ENCODE measurements at places on chromosomes 3 and 15. TPM values are rescaled to one million over a fixed set of nuclear protein-coding genes. Genes with fewer than 3 reads are reported as not detected.
A peak's percentile ranks its signal among the peaks of the same experiment; 100 is the strongest.

- no peak for DNase-seq
Measured at GRCh38 chr3:100506355-100506754, 13.9 kb downstream of the TMEM45A start.

DNA sequence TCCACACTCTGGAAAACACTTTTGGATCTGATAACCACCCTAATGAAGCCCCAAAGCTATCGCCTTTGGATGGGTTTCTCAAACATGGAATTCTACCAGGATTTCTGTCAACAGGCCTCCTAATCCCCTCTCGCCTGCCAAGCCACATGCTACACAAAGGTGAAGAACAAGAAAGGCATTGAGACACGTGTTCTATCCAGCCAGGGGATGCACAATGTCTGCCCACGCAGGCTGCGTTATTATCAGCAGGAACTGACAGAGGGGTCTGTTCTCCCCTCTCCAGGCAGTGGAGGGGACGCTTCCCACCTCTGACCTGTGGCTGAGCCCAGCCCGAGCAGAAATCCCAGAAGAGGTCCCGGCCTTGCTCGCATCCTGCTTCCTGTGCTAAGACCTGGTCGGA lies 45.4 kb upstream of the THBS1 start:
- no peak for DNase-seq

- DNase-seq: no peak
Measured at GRCh38 chr15:79282371-79283251, at the start of gene ANKRD34C. Gene ANKRD34C, plus strand, starts transcription at chr15:79282722. Its CDS starts 10,563 bp downstream, at chr15:79293285.

Gene CIB2
- 6.2 TPM for total RNA-seq

Gene CILP
- total RNA-seq: not detected

DNA sequence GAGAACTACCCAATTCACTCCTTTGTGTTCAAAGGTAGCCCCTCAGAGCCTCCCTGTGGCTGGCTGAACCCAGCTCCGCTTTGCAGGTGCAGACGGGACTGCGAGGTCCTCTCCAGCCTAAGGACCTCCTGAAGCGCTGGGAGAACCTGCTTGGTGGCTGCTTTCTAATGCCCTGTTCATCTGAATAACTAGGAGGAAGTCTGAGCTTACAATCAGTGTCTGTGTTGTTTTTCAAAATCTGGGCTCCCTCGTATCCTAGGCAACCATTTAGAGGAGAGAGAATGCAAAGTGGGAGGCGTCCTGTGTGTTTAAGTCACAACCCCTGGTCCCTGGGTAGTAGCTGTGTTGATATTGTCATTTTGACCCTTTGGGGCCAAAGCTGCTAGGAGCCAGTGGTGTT lies 99.9 kb downstream of the GABRG3 start:
- DNase-seq: no peak

Gene MED12L
- total RNA-seq: 0.12 TPM

Gene GPD1L
- total RNA-seq: 12.7 TPM

Gene XCR1
- total RNA-seq: not detected

Gene NAALADL2
- 0.78 TPM for total RNA-seq

GRCh38 chr3:127718916-127719290 lies 46.2 kb downstream of the ABTB1 start:
- no peak for DNase-seq

Gene CIDEC
- not detected for total RNA-seq

- DNase-seq: no peak
Measured at GRCh38 chr3:155194973-155195957, 98.2 kb downstream of the STRIT1 start.

- DNase-seq: peak; percentile 43
Measured at GRCh38 chr15:98503970-98504369, 144.4 kb upstream of the IGF1R start.

Gene EIF4G1
- total RNA-seq: 164 TPM

GRCh38 chr3:65614585-65614984 lies 424.1 kb downstream of the MAGI1 start:
- no peak for DNase-seq

GRCh38 chr3:51966922-51967383 lies 301 bp downstream of the PCBP4 start:
- DNase-seq: no peak

- DNase-seq: no peak
Measured at GRCh38 chr3:133123636-133124035, 85.4 kb downstream of the TMEM108 start.

Gene VPS33B
- 12.3 TPM for total RNA-seq

DNA sequence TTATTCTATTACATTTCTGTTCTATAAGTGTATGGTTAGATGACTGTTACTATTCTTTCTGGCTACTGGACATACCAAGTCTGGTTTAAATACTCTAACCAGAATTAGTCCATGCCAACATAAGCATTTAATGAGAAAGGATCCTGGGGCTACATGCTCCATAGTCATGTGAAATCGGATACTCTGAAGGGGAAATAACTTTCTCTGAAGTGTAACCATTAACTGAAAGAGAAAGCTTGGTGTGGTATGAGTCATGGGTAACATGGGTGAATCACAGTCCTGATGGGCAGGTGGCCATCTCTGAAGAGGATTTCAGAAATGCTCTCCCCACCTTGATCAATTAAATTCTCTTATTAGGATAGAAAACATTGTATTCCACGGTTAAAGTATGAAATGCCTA lies 69.4 kb downstream of the FHIT start:
- peak; percentile 95 for DNase-seq

- no peak for DNase-seq
Measured at GRCh38 chr15:63519548-63520178, 15.3 kb downstream of the USP3 start.

DNA sequence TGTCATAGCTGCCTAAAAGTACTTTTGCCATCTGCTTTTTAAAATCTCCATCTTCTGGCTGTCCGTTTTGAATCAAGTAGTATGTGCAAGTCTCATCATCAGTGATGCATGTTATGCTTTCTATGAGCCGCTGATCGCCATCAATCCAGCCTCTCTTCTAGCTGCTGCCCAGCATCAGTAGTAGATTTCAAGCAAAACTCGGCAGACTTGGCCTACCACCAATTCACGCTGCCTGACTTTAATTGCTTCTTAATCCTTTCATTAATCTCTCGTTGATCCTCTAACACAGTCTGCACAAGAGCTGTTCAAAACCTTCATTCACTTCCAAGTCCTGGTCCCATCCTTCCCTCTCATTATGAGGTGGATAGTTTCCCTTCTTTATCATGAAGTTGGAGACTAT lies 104.9 kb downstream of the NSUN3 start:
- DNase-seq: no peak

DNA sequence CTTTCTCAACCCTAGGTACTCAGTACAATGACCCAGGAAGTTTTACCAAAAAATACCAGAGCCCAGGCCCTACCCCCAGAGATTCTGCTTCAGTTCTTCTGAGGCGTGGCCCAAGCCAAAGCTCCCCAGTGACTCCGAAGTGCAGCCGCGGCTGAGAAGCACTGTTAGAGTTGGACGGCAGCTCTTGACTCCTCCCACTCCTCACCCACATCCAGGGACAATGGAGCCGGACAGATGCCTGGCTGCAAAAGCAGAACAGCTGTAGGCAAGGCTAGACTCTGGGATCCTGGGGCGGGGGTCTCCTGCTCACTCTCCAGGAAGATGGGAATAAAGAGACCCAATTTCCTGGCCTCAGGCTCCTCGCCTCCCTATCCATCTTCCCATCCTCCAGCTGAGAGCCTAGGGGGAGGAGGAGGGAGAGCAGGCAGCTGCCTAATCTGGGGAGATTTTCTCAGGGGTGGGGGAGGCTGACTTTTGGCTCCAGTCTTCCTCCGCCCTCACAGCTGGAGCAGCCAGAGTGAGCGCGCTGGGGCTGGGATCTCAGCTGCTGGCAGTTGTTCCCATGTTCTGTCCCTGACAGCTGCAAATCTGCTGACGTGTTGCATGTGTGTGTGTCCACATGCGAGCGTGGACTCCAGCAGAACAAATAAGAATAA lies 223.8 kb downstream of the OPA1 start:
- no peak for DNase-seq

DNA sequence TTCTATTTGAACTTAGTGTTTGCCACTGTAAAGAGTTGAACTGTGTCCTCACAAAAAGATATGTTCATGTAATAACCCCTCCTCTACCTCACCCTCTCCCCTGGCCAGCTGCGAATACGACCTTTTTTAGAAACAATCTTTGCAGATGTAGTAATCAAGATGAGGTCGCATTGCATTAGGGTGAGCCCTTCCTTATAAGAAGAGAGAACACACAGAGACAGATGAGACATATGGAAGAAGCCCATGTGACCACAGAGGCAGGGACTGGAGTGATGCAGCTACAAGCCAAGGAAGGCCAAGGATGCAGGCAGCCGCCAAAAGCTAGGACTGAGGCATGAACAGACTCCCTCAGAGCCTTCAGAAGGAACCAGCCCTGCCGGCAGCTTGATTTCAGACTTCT lies 27.6 kb downstream of the GPR176 start:
- DNase-seq: no peak

DNA sequence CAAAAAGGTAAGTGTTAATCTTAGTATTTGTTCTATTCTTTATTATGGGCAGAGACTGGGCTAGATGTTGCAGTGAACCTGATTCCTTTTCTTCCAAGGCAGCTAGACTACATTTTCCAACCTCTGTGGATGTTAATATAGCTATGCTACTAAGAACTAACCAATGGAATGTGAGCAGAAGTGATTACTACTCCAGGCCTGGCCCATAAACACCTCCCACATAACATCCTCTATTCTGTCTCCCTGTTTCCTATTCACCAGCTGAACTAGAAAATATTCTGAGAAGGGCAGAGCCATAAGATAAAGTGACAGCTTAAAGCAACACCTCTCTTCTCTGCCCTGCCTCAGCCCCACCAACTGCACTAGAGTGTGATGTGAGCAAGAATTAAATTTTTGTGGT lies 29.4 kb downstream of the CD200R1L start:
- no peak for DNase-seq

GRCh38 chr3:180402471-180403073 lies 199.4 kb upstream of the TTC14 start:
- no peak for DNase-seq

DNA sequence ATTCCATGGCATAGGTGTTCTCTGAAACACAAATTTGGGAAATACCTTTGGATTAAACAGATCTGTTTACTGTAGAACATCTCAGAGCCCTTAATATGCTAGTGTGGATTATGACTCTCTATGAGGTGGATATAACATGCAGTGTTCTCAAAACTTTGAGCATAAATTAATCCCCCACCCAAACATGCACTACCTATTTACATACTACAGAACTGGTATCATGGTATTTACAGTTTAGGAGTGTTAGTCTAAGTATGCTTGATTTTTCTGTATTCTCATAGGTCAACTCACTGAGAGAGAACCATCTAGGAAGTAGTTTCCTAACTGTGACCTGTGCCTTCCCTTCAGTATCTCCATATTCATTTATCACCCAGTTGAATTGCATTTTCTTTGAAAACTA lies 30.9 kb upstream of the ZNF609 start:
- DNase-seq: no peak

Gene PLCD1
- 3.5 TPM for total RNA-seq

- peak; percentile 73 for DNase-seq
Measured at GRCh38 chr3:71466483-71466882, 117.0 kb downstream of the FOXP1 start.

- DNase-seq: peak; percentile 55
Measured at GRCh38 chr3:27669591-27669990, 52.5 kb downstream of the EOMES start.
